NCI-H2107 (cell line): ENCODE measurements at places on chromosomes 5 and 9.

DNA sequence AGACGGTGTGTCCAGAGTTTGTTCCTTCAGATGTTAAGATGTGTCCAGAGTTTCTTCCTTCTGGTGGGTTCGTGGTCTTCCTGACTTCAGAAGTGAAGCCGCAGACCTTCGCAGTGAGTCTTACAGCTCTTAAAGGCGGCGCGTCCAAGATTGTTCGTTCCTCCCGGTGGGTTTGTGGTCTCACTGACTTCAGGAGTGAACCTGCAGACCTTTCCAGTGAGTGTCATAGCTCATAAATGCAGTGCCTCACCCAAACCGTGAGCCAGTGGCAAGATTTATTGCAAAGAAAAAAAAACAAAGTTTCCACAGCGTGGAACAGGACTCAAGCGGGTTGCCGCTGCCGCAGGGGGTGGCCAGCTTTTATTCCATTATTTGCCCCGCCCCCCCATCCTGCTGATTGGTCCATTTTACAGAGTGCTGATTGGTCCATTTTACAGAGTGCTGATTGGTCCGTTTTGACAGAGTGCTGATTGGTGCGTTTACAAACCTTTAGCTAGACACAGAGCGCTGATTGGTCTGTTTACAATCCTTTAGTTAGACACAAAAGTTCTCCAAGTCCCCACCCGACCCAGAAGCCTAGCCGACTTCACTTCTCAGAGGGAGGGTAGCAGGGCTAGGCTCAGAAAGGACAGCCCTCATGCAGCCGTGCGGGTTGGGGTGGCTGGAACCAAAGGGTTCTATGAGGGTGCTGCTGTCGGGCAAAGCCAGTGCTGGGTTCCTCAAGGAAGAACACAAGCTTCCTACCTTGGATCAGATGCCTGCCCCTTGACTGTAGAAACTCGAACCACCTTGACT is 9.1 kb upstream of the RNF130 start:
- DNase-seq: no peak

- DNase-seq: no peak
Observed at GRCh38 chr9:470552-471194, 256.0 kb downstream of the DOCK8 start.

DNA sequence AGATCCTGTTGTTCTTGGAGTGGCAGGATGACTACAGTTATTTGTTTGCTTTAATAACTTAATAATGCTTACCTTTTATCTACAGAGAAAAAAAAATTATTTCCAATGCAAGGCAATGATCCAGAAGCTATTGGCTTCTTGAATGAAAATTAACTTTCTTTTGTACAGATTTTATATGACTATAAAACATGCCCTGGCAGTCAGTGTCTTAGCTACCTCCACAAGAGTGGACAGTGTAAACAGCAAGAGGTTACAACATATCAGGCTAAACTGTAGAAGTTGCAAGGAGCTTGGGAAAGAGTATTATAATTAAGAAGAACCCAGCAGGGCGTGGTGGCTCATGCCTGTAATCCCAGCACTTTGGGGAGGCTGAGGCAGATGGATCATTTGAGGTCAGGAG is 49.1 kb downstream of the BNC2 start:
- no peak for DNase-seq

GRCh38 chr9:26341545-26341944 is 551.1 kb downstream of the CAAP1 start:
- DNase-seq: no peak

GRCh38 chr5:1008451-1009358 is at the start of gene NKD2:
Gene NKD2 (plus strand): TSS chr5:1008802. CDS start chr5:1009058, 256 bp downstream.
- DNase-seq: no peak

DNA sequence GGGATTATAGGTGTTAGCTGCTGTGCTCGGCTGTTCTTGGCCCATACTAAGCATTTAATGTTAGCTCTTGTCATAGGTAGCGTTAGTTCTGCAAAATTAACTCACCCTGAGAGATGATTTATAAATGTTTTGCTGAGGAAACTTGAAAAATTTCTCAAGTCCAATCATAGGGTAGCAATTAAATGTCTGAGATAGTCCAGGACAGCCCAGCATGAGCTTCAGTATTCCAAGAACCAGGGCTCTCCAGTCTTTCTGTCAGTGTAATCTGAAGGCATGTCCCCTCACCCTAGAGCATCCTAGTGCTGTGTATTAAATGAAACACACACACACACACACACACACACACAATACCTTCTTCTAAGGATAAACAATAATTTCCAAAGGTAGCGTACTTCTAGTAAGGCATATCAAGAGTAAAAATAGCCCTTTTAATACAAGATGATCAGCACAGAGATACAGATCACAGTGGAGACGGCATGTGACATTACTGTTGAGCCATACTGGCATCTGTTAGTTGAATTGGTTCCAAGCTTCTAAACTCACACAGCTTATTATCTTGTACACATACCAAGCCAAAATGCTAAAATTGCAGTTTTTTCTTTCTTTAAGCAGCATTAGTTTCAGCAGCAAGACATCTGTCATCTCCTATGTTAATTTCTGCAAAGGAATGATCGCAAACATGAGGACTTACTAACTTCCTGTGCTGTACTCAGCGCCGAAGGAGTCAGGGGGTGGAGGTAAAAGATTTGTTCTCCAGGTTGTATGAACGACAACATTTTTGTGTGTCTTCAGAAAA is 46.3 kb upstream of the JMY start:
- no peak for DNase-seq

- DNase-seq: no peak
Observed at GRCh38 chr9:124348363-124348762, 66.9 kb downstream of the PSMB7 start.

DNA sequence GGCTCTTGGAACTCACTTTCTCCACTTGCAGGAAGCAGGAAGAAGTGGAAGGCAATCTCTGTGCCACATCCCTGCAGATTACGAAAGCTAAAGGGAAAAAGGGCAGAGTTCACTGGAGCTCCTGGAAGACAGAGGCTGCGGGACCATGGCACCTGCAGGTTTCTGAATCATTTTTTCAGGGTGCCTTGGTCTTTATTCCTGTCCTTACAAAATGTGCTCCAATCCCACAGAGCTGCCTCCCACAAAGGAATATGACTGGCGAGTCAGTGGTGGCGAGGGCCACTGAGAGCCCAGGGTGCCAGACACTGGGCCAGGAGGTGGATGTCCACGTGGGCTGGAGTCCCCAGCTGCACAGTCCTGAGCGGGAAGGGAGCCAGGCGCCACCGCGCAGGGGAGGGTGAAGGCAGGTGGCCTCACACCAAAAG is 183.0 kb downstream of the FANCC start:
- no peak for DNase-seq

DNA sequence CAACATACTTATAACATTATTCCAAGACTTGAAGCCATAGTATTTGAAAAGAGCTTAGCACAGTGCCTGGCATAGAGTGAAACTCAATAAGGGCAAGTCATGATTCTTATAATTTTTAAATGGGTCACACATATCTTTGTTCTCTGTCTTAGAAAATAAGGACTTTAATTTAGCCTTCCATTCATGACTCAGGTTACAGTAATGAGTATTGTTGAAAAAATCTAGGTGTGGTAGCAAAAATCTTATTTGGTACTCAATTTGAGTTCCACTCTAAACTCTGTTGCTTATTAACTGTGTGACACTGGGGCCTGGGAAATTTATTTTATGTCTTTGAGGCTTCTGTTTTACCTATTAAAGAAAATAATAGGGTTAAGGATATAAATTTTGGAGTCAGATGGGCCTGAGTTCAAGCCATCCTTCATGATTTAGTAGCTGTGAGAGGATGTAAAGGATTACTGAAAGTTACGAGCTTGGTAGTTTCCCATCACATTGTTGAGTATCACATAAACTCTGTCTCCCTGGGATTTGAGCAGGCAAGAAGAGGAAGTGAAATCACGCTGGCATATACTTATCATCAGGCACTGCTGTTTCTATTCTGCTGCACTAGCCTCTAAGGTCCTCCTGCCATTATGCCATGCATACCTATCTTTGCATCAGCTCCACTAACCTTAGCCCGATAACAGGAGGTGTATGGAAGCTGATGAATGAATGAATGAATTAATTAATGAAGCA is 1.5 kb downstream of the SPINK9 start:
- DNase-seq: no peak

DNA sequence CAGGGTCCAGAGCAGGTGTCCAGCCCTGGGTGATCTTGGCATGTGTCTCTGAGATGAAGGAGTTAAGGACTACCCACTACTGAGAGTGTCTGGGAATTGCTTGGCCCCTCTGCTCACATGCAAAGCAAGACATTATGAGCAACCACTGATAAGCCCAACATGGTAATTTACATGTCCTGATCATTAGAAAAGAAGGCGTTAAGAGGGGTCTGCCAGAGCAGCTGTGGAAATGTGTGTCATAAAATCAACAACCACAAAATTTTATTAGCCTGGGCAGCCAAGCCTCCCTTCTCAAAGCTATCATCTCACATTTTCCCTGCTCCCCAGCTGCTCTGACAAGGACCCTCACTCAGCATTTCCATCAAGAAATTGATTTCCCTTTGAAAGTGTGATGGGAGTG is 351.0 kb downstream of the SPOCK1 start:
- no peak for DNase-seq

- peak; percentile 24 for DNase-seq
Observed at GRCh38 chr9:93143830-93144530, 9.9 kb upstream of the NINJ1 start.

GRCh38 chr9:33645706-33646105 is 121.7 kb downstream of the ANKRD18B start:
- DNase-seq: no peak

DNA sequence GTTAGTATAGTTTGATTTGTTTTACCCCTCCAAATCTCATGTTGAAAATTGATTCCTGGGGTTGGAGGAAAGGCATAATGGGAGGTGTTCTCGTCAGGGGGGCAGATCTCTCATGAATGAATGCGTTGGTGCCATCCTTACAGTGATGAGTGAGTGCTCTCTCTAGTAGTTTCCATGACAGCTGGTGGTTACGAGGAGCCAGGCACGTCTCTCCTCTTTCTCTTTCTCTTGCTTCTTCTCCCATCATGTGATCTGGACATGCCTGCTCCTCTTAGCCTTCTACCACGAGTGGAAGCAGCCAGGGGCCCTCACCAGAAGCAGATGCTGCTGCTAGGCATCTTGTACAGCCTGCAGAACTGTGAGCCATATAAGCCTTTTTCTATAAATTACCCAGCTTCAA is 454.1 kb downstream of the EFNA5 start:
- DNase-seq: no peak

DNA sequence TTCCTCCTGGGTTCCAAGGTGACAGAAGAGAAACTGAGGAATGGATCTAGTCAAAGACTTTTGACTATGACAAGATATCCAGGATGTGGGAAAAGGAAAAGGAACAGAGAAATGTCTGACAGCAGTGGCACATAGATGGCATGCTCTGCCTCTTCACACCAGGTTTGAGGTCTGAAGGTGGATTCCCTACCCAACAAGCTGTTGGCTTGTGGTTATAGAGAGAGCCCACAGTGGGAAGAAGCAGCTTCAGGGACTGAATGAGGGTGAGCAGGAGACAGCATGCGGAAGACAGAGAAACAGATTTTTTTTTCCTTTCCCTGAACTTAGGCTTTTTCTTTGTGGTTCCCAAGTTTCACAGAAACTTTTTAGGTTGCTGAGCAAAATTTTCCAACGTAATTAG is 20.6 kb downstream of the IFNW1 start:
- no peak for DNase-seq

- DNase-seq: no peak
Observed at GRCh38 chr5:81145329-81145935, 87.7 kb upstream of the CKMT2 start.

- no peak for DNase-seq
Observed at GRCh38 chr5:157113002-157113401, 4.2 kb upstream of the HAVCR2 start.

GRCh38 chr5:90845723-90846554 is 287.3 kb downstream of the ADGRV1 start:
- no peak for DNase-seq

DNA sequence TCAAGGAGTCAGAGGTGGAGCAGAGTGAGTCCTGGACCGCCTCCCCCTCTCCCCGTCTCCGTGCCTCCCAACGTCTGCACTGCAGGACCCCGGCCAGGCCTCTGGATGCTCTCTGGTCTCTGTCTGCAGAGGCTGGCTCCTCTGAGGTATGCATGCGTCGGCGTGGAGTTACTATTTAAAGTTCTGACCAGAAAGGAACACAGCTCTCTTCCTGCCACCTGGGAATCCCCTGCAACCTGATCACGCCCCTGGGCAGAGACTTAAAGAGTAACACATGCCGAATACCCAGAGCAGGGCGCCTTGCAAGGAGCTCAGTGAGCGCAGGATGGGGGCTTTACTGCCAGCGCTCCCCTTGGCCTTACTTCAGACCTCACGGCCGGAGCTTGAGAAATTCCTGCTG is 16.0 kb downstream of the ANXA6 start:
- no peak for DNase-seq

GRCh38 chr9:4510546-4511322 is 20.5 kb downstream of the SLC1A1 start:
- no peak for DNase-seq

GRCh38 chr5:72379936-72380335 is 59.8 kb downstream of the PTCD2 start:
- no peak for DNase-seq

DNA sequence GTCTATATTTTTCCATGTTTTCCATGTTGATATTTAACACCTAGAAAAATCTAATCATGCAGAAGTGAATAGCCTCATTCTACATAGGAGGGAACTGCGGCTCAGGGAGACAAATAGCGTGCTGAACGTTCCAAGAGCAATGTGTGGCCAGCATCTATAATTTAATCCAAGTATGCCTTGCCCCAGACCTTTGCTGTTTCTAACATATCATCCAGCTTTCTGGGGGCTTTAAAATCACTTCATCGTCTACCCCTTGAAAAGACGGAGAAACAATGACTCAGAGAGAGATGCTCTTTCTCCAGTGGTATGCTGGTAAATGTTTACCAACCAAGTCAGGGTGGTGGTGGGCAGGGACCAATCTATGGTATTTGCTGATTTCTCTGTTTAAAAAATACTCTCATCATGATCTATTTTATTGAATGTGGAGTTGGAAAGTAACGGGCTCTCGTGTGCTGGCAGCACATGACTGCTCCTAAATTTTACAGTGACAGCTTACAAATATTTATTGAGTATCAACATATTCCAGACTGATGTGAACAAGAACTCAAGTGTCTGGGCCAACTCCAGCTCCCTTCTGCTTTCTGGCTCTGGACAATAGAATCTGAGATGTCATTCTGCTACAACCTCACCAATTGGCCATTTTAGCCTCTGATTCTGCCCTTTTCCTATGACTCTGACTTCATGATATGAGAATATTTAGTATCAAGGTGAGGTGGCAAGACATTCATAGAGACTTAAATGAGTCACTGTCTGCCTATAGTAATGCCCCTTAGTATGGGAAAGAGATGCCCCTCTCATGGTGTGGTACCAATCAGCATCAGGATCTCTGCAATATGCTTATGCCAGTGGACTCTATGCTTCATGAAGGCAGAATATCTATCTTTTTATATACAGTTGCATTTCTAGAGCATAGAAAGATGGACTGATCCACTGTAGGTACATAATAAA is 407.4 kb upstream of the TNC start:
- no peak for DNase-seq

DNA sequence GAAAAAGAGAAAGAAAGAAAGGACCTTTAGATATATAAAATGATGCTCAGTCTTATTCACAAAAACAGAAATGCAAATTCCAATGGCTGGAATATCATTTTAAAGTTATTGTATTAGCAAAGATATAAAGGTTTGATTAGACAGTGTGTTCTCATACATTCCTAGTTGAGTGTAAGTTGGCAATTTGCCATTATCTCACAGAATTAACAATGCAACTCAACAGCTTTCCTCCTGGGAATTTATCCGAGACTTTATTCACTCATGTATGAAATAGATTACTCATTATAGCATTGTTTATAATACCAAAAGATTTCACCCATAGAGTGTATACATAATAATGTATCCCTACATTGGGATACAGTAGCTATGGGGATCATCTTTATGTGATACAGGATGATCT is 27.1 kb upstream of the MLLT3 start:
- no peak for DNase-seq

- no peak for DNase-seq
Observed at GRCh38 chr5:35269006-35269405, 38.7 kb upstream of the PRLR start.
